ENCODE measurements at places on chromosomes 4 and X.
A peak's percentile ranks its signal among the peaks of the same experiment; 100 is the strongest.

DNA sequence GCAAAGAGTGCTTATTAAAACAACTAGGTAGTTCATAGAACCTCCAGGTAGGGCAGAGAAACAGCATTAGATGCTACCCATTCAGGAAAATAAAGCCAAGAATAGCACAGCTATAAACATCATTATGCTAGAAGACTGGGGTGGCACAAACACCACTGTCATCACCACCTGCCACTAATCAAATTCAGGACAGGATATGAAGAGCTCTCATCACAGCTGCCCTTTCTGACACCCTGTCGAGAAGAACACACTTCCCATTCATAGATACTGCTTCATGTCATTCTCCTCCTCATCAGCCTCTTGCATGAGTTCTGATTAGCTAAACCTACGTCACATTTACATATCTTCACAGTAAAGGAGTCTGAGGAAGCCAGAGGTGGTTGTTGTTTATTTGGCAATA lies 692.3 kb upstream of the HS3ST1 start:
- DNase-seq, result no peak

DNA sequence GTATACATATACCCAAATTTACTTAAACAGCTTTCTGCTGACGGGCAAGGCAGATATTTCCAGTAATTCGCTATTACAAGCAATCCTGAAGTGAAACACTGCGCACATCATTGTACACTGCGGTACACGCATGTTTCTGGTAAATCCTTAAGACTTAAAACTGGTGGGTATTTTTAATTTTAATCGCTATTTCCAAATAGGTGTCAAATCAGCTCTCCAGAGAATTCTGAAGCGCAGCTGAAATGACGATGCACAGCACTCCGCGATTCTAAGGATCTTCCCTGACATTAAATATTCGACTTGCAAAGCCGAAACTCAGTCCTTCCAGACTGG lies 361 bp downstream of the TMEM128 start:
- peak; percentile 8 for DNase-seq

DNA sequence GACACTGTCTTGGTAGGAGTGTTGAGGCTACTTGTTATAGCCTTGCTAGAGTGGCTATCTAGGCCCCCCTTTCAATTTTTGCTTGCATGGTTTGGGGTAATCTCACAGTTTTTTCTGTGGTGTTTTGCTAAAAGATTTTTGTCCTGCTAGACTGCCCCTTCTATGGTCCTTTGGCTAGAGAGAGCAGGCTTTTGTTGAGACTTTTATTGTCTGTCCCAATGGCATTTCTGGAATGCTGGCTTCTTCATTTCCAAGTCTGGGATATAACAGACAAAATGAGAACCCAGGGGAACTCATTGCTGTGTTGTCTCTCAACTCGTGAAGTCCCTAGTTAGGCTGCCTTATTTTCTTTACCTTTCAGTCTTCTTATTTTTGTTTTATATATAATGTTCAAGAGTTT lies 160.2 kb upstream of the ZC4H2 start:
- DNase-seq, result no peak

- DNase-seq, result peak; percentile 66
These were observed 247.1 kb upstream of the ETNPPL start for GRCh38 chr4:109009909-109010308.

- no peak for DNase-seq
These were observed 741 bp downstream of the FAM47E start for GRCh38 chr4:76252271-76252653.

GRCh38 chr4:113531572-113531971 lies 230.0 kb downstream of the CAMK2D start:
- DNase-seq, result no peak

- DNase-seq, result no peak
These were observed 762.0 kb upstream of the MAGEB2 start for GRCh38 chrX:29453333-29453732.

DNA sequence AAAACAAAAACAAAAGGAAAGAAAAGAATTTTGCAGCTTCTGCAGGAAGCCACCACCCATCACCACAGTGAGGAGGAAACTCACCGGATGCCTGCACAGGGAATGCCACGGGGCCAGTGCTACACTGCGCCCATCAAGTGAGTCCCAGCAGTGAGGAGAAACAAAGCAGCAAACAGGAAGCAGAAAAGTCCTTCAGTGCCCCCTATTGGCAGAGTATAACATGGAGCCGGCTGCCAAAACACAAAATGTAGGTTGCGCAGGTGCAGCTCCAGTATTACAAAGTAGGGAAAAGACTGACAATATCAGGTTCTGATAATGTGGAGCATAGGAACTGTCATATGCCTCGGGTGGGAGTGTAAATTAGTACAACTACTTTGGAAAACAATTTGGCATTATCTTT lies 23.3 kb upstream of the SCML2 start:
- DNase-seq, result peak; percentile 10

GRCh38 chr4:107629318-107629717 lies 90.7 kb downstream of the PAPSS1 start:
- DNase-seq, result no peak

DNA sequence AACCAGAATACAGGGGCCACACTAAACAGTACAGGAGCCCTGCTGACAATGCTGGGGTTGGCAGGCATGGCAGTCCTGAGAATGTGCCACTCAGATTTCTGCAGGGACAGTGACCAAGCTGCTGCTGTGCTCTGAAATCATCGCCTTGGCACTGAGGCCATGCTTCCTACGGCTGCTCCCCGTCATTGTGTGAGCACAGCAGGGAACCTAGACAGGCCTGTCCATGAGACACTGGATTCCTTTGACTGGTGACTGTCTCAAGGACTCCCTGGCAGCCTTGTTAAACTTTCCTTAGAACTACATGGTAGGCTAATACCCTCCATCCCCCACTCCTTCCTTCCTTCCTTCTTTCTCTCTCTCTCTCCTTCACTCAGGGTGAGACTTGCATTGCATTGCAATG lies 111.4 kb downstream of the LUZP4 start:
- DNase-seq, result no peak

DNA sequence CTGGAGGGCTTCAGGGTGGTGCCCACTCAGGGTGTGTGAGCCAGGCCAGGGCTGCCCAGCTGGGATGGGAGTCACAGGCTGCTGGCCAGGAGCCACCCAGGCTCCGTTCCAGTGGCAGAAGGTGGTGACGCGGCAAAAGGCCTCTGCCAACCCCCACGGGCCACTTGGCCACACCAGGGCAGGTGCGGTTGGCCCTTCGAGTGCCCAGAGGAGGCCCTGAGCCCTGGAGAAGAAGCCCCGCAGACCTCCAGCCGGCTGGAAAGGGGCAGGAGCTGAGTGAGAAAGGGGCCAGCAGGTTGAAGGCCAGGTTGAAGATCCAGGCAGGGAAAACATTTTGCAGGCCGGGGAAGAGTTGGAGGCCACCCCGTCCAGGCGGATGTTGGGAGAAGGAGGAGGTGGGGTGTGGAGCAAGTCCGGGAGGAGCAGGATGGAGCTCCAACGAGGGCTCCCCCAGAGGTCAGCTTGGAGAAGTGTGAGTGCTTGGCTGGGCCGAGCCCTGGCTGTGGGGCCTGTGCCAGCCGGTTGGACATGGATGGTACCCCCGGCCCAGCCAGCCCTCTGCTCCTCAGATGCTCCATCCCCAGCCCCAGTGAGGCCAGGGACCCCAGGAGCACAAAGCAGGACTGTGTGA lies 2.8 kb upstream of the CPLX1 start:
- DNase-seq, result no peak

DNA sequence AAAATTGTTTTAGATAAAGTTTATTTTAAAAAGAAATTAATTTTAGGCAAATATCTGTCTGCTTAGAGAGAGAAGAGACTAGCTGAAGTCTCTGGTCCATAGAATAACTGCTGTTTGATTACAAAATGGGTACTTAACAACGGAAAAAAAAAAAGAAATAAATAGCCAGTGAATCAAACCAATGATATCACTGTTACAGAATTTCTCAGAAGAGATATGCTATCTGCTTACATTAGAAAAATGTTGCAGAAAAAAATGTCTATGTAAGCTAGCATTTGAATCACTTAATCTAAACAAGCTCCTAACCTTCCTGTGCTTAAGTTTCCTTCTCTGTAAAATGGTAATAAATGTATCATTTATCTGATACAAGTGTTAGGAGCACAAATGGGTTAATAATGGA lies 189.9 kb downstream of the IL15 start:
- no peak for DNase-seq

DNA sequence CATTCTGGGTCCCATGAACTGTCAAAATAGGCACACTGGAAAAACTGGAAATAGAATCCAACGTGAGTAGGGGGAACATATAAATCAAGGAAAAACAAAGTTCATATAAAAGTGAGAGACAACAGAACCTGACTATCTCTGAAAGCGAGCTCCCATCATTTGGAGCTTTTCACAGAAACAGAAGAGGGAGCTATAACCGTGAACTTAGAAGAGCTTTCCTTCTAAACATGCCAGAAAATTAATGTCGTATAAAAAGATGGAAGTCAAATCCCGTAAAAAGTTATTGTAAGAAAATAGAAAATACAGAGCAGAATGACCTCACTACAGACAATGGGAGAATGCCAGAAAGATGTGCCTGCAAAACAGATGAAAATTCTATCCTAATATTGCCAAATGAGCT lies 23.9 kb upstream of the HSD17B10 start:
- peak; percentile 29 for DNase-seq

GRCh38 chr4:139799615-139800014 lies 134.0 kb downstream of the MGST2 start:
- DNase-seq, result no peak

- no peak for DNase-seq
These were observed 10.0 kb upstream of the ANXA10 start for GRCh38 chr4:168082379-168082778.

- no peak for DNase-seq
These were observed 31.7 kb downstream of the USP9X start for GRCh38 chrX:41116948-41117347.

- no peak for DNase-seq
These were observed 77.7 kb downstream of the ZNF827 start for GRCh38 chr4:145860897-145861296.

GRCh38 chrX:370244-370962 lies 16.3 kb downstream of the PPP2R3B start:
- DNase-seq, result no peak

DNA sequence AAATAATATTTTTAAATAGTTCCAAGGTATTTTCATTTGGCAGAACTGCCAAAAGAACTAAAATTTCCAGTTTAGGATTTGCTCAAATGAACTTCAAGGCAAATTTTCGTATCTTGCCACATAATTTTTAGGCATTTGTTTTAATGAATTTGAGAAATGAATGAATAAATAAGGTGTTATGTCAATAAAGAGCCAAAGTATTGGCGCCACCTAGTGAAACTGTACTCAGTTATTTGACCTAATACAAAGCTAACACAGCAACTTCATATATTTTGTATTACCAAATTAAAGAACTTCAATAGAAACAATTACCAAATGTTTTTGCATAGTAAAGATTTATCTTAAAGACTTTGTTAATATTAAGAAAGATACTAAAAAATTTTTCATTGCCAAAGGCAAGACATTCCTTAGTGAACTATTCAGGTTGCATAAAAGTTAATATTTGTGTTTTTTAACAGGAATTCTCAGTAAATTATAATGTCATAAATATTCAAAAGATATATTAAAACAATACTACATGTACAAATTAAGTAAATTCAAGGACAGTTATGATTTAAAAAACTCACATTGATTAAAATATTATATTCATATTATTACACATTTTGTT lies 50.3 kb downstream of the STPG2 start:
- peak; percentile 7 for DNase-seq

GRCh38 chr4:81754169-81754568 lies 282.5 kb upstream of the RASGEF1B start:
- no peak for DNase-seq

DNA sequence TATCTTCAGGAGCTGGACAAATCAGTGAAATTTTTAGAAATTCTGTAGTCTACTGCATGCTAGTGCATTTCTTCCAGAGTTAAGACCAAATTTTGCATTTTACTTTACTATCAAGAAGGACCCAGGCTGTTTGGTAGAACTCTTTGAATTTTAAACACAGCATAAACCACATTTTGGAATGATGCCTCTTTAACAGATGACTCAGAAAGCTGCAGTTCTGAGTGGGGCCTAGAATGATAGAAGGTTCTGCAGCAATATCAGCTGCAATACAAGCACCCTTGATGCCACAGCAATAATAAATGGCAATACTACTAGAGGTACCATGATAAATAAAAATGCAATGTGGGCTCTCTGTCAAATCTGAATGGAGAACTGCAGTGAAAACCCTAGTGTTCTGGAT lies 198.7 kb downstream of the TMA16 start:
- DNase-seq, result peak; percentile 52

DNA sequence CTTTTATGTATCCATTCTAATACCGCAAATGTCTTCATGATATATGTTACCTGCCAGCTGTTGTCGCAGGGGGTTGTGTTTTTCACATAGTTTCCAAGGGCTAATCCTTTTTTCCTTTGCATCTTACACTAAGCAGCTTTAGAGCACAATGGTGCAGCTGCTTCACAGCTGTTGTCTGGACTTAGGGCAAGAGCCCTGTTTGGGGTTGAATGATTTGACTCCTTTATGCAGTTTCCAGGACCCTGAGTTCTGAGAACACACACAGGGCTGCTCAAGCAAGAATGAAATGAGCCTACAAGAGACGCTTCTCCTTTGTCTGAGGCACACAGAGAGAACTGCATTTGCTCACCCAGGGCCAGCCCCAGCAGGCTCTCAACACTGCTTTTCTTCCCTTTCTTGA lies 20.2 kb downstream of the CCNG2 start:
- no peak for DNase-seq

GRCh38 chrX:21972721-21973120 lies 32.2 kb downstream of the SMS start:
- DNase-seq, result peak; percentile 85

GRCh38 chr4:154559141-154559493 lies 3.7 kb upstream of the FGB start:
- no peak for DNase-seq

DNA sequence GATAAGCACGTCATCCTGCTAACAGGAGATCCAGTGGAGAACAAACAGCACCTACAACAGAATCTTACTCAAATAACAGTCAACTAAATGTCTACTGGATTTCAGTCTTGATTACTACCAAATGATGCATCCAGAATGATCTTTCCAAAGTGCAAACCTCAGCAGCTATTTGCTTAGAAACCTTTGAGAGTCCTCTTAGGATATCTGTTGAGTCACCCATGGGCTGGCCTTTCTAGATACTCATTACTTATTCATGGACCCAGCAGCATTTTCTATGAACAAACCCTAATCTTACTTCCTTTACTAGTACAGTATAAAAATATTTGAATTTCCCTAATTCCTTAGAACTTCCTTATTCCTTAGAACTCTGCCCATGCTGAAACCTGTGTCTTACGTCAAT lies 118.5 kb upstream of the PABPC4L start:
- peak; percentile 60 for DNase-seq

- no peak for DNase-seq
These were observed 148.0 kb downstream of the RAPGEF2 start for GRCh38 chr4:159250751-159251325.

DNA sequence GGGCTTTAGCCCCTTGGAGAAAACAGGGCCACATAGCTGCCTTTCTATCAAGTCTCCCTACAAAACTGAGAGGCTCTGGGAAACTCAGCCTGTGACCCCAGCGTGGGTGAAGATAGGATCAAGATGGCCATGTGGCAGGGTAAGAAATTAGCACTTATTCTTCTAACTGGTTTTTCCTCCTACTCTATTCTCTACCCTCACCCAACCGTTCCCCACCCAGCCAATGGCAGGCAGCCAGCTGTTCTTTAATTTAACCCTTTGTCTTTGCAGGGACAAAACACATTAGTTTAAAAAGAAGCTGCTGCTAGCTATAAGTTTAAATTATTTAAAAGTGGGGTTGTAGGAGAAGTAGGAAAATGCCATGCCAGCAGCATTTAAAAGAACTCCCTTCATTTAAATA lies 2.8 kb downstream of the CLCN5 start:
- DNase-seq, result no peak
